ENCODE measurements at places on chromosomes 3 and 15.

DNA sequence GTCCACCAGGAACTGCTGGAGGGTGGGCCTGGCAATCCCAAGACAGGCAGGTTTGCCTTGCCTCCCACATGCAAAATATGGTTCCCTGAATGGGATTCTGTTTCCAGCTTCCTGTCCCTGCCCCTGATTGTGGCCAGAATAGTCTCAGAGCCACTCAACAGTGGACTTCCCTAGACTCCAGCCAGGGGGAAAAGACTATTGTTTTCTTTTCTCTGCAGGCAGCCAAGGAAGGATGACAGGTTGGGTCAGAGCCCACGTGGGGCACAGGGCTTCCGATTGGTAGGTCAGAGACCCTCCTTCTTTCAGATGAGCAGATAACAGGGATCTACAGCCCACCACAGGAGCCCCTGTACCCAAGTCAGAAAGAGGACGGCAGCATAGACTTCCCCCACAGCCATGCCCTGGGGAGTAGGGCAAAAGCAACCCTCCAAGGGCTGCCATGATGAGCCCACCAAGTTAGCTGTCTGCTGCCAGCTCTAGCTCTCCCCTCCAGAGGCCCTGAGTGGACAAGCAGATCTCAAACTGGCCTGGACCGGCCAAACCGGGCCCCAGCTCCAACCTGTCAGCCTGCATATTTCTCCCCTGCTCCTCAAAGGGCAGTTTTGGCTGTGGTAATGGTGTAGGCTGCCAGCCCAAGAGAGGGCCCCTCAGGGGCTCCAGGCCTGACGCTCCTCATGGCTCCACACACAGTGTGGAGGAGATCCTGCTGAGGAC lies 6.4 kb downstream of the TLR9 start:
- DNase-seq, result no peak

DNA sequence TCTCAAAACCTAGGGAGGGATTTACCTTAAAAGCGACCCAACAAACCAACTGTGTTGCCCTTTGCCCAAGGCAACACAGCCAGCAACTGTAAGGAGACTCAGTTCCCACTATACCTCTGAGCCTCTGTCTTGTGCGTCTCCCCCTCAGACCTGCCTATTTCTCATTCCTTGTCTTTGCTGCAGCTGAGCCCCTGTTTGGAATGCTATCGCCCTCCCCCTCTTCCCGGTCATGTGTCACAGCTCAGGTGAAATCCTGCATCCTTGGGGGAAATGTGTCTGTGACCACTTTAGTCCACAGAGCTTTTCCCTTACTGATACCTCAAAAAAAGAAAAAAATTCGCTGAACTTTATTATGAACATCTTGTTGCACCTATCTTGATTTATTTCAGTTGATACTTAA lies 52.0 kb upstream of the LRIG1 start:
- DNase-seq, result no peak

DNA sequence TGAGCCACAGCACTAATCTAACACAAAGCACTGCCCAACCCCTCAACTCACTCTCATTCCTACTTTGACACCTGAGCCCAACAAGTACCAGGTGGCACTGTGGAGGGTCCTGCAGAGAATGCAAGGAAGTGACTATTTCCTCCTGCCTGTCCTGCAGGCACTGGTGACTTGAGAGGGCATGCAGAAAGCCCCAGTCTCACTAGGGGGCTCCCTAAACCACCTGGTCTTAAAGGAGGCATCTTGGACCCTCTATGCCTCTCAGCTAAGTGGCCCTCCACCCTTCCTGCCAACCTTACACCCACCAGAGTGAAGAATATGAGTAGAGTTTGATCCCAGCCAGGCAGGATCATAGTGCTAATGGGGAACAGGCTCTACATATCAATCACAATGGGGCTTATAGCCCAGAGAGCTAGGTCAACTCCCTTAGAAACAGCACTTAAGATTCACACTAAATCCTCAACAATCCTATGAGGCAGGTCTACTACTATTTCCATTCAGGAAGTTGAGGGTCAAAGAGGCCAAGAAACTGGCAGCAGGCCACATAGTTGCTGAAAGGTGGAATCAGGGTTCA lies 15.2 kb downstream of the TRAIP start:
- no peak for DNase-seq

DNA sequence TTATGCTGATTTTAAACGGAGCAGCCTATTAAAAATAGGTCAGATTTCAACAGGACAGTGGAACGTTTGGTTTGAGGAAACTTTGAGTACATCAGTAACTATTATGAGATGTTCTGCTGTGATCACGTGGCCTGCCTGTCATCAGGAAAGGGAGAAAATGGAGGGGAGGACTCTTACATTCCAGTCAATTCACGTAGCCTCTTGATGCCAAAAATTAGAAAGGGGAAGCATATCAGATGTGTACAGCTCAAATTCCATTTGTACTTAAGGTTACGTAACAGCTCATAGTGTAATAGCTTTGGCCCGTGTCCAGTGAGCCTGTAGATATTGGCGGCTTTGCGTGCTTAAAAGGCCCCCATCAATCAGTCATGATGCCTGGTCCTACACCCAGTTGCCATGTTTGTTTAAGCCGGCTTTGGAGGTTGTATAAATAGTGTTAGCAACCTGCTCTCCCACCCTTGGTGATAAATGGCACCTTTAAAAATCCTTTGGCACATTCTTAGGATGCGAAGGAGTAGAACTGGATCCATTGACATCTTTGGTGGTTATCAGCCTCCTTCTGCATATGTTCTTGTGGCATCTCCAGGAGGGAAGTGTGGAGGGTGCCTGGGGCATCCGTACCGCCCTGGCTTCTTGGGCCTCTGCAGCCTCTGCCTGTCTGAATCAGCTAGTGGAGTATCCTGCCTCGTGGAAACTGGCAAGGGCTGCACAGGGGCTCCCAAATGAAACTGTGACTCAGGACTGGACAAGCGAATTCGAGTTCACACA lies 163.9 kb downstream of the THSD4 start:
- no peak for DNase-seq

GRCh38 chr3:16012086-16012485 lies 162.4 kb upstream of the GALNT15 start:
- DNase-seq, result no peak

- DNase-seq, result no peak
Measured at GRCh38 chr3:177213801-177214535, 16.7 kb upstream of the TBL1XR1 start.

DNA sequence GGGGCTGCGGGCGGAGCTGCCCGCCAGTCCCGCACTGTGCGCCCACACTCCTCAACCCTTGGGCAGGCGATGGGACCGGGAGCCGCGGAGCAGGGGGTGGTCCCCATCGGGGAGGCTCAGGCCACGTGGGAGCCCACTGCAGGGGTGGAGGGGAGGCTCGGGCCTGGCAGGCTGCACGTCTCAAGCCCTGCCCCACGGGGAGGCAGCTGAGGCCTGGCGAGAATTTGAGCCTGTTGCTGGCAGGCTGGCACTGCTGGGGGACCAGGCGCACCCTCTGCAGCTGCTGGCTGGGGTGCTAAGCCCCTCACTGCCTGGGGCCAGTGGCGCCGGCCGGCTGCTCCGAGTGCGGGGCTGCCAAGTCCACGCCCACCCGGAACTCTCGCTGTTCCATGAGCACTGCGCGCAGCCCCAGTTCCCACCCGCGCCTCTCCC lies 34.3 kb downstream of the NKIRAS1 start:
- DNase-seq, result no peak

DNA sequence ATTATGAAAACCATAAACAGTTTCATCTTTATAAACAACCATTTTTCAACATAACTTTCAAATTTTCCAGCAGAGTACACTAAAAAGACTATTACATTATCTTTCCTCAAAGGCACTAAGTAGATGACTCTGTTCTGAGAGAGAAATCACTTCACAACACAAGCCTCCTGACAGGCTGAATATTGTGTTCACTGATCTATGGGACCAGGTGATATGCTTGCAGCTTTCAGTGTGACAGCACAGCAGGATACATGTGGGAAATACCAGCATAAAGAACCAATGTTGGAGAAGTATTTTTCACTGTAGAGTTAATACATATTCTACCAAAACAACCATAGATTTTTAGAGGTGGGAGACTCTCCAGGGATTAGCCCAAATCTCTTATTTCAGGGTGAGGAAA lies 350.6 kb downstream of the PLCL2 start:
- no peak for DNase-seq

DNA sequence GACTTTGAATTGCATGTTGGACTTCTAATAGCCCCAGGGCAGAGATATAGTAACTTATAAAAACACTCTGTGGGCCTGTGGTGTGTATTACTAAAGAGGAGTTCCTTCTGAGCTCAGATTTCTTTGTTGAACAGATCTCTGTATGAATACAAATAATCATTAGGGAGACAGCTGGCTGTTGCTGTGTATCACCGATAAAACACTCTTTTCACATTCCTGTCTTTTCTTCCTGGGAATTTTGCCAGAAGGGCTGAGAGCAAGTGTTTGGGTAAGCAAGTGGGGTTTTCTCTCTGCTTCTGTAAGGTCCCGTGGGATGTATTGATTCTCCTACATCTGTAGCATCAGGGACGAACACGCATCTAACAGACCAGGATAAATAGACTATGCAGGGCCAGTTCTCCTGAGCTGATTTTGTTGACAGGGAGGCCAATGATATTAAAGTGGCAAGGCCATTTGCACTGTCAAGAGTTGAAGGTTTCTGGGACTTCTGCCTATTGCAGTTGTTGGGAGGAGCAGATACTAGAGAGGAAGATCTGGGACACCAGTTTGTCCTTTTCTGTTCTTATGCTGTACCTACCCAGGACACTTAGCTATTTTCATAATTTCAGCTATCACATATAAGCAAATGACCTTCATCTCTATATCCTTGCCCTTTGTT lies 225.9 kb upstream of the CD96 start:
- DNase-seq, result no peak

DNA sequence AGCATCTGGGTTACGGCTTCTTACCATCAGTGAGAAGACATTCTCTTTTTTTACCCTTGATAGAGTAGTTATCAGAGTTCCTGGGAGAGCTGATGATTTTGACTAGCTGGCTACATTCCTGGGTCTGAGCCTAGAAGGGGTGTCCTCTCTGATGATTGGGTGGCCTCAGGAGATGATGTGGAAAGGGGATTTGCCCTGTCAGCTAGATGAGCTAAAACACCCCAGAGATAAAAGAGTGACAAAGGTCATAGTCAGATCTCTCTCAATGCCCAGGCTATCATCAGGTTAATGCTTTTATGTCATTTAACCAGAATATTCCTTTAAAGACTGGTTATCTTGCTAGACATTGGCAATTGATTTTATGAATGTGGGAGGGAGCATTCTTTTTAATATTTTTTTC lies 130.2 kb downstream of the KCNAB1 start:
- DNase-seq, result no peak

- no peak for DNase-seq
Measured at GRCh38 chr3:14093831-14094230, 30.8 kb downstream of the CHCHD4 start.

GRCh38 chr15:70835415-70835814 lies 18.5 kb downstream of the LARP6 start:
- DNase-seq, result no peak

DNA sequence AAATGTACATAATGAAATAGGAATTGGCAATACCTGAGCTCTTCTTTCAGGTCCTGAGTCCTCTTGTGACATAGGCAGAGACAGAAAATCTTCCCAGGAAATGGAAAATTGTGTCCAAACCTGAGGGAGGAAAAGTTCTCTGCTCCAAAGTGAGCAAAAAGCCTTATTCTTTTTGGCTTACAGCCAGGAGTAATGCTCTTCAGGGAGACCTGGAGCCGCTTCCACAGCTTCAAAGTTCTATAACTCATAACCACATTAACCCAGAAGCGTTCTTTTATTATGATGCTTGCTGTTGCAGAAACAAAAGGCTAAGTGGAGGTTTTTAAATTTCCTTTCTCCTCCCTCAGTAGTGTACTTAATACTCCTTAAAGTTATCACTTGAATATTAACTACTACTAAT lies 633 bp downstream of the IGSF10 start:
- DNase-seq, result no peak

GRCh38 chr15:78624651-78625590 lies 4.1 kb upstream of the CHRNA3 start:
- no peak for DNase-seq

DNA sequence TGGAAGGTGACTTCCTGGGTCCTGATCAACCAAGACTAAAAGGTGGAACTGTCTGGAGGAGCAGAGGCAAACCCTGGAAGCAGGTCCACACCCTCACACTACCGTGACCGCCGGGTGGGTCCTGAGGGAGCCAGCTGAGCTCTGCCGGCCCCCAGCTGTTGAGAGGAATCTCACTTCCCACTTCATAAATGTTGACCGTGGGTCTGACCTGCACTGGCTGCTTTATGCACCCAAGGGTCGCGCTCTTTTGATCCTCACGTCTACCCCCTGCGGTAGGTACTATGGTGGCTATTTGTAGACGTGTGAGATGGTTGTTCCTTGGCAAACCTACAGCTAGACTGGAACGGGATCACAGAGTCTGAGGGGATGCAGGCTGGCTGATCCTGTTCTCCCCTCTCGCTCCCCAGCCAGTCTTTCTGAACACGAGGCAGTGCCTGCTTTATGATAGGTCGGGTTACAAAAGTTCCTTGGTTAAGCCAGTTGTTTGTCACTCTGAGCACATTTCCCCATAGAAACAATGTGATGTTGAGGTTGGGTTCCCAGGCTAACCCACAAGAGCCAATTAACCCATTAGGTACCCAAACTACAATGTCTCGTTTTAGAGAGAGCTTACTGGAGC lies 113.0 kb upstream of the ETV5 start:
- DNase-seq, result no peak

DNA sequence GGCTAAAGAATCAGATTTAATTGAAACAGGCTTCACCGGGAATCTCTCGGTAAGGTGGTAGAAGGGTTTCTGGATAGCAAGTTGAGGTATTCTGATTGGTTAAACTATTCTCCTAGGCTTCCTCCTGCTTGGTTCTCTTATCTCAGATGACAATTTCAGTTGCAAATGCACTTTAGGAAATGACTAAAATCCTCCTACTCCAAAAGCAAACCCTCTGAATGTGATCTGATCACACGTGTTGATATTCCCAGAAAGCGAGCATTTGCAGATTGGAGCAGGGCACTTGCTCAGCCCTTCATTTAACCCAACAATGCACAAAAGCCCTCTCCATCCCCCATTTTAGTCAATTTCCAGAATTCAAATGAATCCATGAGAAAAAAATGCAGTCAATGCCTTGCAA lies 55.6 kb upstream of the ICE2 start:
- no peak for DNase-seq

GRCh38 chr15:81160312-81161159 lies 26.5 kb downstream of the CFAP161 start:
- no peak for DNase-seq

DNA sequence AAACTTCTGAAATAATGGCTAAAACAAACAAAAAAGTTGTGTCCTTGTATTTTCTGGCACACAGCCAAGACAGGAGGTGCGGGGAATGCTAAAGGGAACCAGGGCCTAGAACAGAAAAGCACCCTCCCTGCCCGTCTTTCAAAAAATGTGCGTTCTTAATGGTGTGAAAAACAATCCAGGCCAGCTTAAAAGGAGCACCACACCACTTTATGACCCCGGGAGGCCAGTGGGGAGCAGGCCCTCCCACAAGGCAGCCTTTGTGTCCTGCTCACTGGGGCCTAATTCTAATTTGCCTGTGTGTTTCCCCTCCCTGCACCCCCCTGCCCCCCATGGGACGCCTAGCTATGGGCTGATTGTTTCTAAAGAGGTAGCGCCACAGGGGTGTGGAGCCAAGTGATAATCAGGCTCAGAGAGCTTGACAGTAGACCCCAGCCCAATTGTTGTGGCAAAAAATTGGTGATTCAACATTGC lies 181.4 kb downstream of the GREM1 start:
- no peak for DNase-seq

- DNase-seq, result no peak
Measured at GRCh38 chr3:8712045-8712907, 21.3 kb upstream of the CAV3 start.

Data from cerebellar nuclear complex (tissue), 1 donor.